Nephron progenitor cell (in vitro differentiated cells): ENCODE measurements at places on chromosomes 6 and 20.
A peak's percentile ranks its signal among the peaks of the same experiment; 100 is the strongest.

- H3K27ac ChIP-seq = no peak overlapping the region
- no peaks in the 10 kb centered on the region for H3K36me3 ChIP-seq
- no peak overlapping the region for H3K4me3 ChIP-seq
- H3K4me1 ChIP-seq = no peaks in the 10 kb centered on the region
- H3K27me3 ChIP-seq = peaks cover 13% of the 10 kb centered on the region
Observed at GRCh38 chr6:40762981-40763380, 175.8 kb upstream of the LRFN2 start.

- H3K4me1 ChIP-seq = no peaks in the 10 kb centered on the region
- peaks cover 34% of the 10 kb centered on the region for H3K36me3 ChIP-seq
- peaks cover 4% of the 10 kb centered on the region for H3K27me3 ChIP-seq
- no peak for DNase-seq
- no peak overlapping the region for H3K4me3 ChIP-seq
- no peak overlapping the region for H3K27ac ChIP-seq
Observed at GRCh38 chr20:35120012-35120701, 27.0 kb downstream of the EDEM2 start.

DNA sequence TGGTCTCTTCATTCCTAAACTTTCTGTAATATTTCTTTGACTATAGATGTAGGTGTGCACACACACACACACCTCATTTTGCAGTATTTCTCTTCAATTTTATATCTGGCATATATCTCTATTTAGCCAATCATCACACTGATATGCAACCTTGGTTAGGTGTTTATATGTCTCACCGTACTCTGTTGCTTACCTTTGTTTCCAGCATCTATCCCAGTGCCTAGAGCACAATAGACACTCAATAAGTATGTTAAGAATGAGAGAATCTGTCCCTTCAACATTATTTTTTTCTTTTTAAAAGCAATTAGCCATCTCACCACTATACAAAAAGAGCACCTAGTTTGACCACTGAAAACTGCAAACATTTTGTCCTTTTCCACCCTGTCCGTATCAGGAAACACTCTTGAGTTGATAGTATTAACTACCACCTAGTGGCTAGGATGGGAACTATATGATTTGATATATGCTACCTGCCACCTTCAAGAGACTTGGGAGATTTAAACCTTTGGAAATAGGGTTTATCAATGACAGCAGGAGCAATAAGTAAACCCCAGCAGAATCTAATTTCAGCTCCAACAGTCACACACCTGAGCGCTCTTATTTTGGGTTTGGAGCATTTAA lies 48.7 kb upstream of the RSPO3 start:
- H3K4me3 ChIP-seq = no peak overlapping the region
- H3K27ac ChIP-seq = no peak overlapping the region
- H3K36me3 ChIP-seq = peaks cover 23% of the 10 kb centered on the region
- no peak for DNase-seq
- peaks cover 5% of the 10 kb centered on the region for H3K4me1 ChIP-seq

GRCh38 chr20:17783671-17784070 lies 83.9 kb downstream of the BANF2 start:
- peaks cover 22% of the 10 kb centered on the region for H3K4me1 ChIP-seq
- no peak overlapping the region for H3K27ac ChIP-seq
- H3K4me3 ChIP-seq = no peak overlapping the region
- DNase-seq = no peak
- no peaks in the 10 kb centered on the region for H3K27me3 ChIP-seq
- H3K36me3 ChIP-seq = peaks cover 5% of the 10 kb centered on the region

DNA sequence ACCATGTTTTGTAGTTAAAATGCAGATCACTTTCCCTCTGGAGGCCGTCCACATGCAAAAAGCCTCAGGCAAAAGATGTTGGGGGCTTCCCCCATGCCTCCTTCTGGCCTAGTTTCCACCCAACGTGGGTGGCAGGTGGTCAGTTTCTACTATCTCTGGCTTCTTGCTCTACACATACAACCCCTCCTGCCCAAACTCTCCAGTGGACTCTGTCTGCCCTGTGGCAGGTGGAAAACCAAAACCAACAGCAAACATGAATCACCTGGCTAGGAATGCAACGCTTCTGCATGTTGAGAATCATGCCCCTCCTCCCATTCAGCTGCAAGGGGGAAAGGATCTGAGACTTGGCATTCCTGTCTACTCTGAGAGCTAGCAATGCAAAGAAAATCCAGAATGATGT lies 94.8 kb downstream of the MBOAT1 start:
- peak overlapping the region; percentile 90 for H3K27ac ChIP-seq
- no peaks in the 10 kb centered on the region for H3K27me3 ChIP-seq
- peaks cover 20% of the 10 kb centered on the region for H3K36me3 ChIP-seq
- peak overlapping the region; percentile 23 for H3K4me3 ChIP-seq
- H3K4me1 ChIP-seq = peaks cover 91% of the 10 kb centered on the region

DNA sequence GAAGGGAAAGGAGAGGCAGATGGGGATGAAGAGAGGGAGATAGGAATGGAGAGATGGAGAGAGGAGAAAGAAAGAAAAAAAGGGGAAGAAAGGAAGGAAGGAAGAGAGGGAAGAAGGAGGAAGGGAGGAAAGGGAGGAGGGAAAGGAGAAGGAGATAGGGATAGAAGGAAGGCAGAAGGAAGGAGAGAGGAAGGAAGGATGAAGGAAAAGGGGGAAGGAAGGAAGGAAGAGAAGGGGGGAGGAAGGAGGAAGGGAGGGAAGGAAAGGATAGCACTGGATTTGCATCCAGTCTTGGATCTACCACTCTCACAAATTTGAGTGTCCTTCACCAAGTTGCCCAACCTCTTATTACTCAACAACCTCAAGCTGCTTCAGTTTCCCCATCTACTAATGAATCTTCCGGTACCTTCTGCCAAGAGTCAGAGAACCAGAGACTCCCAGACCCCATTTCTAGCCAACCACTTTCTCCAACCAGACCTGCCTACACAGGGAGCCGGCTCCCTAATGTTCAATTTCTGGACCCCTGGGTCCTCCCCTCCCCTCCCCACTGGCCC lies 79.7 kb upstream of the FOXP4 start:
- peaks cover 88% of the 10 kb centered on the region for H3K27me3 ChIP-seq
- no peak overlapping the region for H3K27ac ChIP-seq
- H3K4me3 ChIP-seq = no peak overlapping the region

- no peaks in the 10 kb centered on the region for H3K4me1 ChIP-seq
- H3K36me3 ChIP-seq = no peaks in the 10 kb centered on the region
- no peak for DNase-seq
- no peak overlapping the region for H3K4me3 ChIP-seq
- no peaks in the 10 kb centered on the region for H3K27me3 ChIP-seq
- H3K27ac ChIP-seq = no peak overlapping the region
Observed at GRCh38 chr20:15986690-15987089, 586.6 kb downstream of the KIF16B start.

DNA sequence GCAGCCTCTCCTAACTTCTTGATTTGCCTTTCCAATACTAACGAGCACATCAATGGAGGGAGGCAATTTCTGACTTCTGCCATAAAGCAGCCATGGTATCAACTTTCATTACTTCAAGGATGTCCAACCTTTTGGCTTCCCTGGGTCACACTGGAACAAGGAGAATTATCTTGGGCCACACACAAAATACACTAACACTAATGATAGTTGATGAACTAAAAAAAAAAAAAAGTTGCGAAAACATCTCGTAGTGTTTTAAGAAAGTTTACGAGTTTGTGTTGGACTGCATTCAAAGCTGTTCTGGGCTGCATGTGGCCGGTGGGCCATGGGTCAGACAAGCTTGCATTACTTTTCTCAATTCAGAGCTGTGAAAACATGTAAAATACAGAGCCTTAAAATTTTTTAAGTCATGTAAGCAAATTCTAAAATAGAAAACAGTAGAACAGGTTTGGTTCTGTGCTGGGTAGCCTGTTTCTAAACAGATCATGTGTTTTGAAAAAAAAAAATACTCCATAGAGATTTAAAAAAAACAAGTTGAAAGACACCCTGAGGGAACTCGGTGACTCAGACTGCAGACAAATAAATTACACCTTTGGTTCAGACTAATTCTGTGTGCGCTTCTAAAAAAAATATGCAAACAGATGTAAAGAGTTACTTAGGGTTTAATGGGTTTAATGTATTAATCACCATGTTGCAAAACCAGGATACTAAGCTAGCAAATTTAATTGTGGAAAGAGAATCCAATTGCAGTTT lies 43.6 kb upstream of the SLC22A23 start:
- H3K4me1 ChIP-seq = peaks cover 57% of the 10 kb centered on the region
- H3K27me3 ChIP-seq = peaks cover 7% of the 10 kb centered on the region
- H3K27ac ChIP-seq = no peak overlapping the region
- H3K4me3 ChIP-seq = peak overlapping the region; percentile 15
- no peaks in the 10 kb centered on the region for H3K36me3 ChIP-seq

DNA sequence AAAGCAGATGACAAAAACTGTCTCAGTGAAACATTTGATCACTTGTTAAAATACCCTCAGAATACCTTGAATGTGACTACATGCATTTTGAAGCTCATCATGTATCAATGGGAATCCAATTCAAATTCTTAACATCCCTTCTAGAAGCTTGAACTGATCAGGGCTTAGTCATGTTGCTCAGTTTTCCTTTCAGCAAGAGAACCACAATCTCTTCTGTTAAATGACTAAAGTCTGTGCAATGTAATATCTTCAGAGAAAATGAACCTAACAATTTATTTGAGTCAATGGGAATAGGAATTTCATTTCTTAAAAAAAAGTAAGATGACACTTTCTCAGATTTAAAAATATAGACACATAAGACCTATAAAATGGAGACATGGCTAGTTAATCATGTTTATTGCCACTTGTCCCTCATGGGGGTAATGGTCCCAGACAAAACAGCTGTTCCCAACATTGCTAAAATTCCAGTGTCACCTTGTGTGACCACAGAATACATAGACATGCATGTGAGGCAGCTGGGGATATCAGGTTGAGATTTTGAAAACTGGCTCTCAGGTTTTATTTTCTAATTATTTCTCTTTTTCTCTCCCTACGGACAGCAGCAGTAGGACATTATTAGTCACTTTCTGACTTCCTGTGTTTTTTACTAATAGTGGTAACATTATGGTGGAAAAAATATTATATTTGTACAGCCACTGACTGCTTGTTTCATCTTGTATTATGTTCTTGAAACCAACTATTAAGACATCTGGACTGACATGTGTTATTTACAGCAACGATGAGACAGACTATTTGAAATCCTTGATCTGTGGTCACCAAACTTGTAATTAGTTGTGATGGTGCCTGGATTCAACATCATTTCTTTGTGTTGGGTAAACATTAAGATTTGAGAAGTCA lies 192.5 kb downstream of the COL9A1 start:
- no peak for DNase-seq
- H3K4me3 ChIP-seq = no peak overlapping the region
- H3K27ac ChIP-seq = no peak overlapping the region
- H3K4me1 ChIP-seq = peaks cover 12% of the 10 kb centered on the region
- H3K27me3 ChIP-seq = peaks cover 6% of the 10 kb centered on the region

DNA sequence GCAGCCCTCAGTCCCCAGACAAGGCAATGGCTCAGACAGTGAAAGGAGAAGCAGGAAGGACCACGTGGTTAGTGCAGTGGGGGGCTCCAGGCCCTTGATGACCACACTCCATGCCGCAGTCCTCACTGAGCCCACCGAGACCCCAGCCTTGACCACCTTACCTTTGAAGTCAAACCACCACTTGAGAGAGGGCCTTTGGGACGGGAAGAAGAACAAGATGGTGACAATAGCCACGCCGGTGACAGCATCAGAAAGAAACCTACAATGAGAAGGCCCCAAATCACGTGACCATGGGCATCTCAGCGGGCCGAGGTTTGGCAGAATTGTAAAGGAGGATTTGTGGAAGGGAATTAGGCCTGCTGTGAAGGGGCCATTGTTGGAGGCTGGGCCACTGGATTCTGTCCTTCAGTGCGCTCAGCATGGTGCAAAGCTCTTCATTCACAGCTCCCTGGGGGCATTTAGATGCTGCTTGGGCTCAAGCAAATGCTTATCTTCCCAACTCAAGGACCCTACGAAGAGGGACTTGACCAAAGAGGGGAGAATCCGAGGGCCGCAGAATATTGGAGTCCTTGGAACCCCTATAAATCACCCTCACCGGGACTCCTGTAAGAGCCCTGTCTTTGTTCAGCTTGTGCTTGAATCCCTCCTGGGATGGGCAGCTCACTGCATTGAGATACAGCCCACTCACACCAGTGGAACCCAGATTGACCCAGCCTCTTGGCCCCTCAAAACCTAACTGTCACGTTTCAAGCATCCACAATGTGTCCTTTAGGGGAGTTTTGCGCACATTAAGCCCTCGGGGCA lies 33.2 kb upstream of the OCSTAMP start:
- no peaks in the 10 kb centered on the region for H3K27me3 ChIP-seq
- peaks cover 14% of the 10 kb centered on the region for H3K36me3 ChIP-seq
- no peaks in the 10 kb centered on the region for H3K4me1 ChIP-seq
- no peak overlapping the region for H3K4me3 ChIP-seq
- DNase-seq = no peak

GRCh38 chr20:60802676-60803075 lies 449.4 kb upstream of the CDH4 start:
- DNase-seq = no peak
- H3K27ac ChIP-seq = no peak overlapping the region
- no peaks in the 10 kb centered on the region for H3K27me3 ChIP-seq
- no peaks in the 10 kb centered on the region for H3K36me3 ChIP-seq
- H3K4me1 ChIP-seq = peaks cover 31% of the 10 kb centered on the region

DNA sequence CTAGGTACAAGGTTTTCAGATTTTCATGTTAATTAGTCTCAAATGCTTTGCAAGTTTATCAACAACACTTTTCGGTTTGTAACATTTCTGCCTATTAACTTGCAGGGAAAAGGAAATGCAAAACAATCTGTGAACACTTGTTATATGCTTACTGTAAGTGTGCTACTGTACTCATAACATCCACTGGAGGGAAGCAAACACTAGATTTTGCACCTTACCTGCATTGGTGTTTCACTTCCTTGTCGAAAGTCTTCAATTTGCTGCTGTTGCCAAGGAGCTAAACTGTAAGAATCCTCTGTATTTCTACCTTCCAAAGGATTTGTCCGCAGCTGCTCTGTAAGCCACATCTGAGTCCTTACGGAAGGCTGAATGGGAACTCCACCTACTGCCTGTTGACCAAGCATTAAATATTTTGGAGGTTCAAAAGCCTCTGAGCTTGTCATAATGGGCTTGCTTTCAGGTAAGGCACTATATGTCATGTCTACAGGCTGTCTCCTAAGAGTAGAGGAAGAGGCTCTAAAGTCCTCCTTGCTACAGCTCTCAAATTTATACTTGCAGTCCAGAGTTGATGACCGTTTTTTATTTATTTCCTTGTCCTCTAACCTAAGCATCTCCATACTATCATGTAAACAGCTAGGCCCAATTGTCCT lies 17.3 kb downstream of the PLN start:
- H3K27ac ChIP-seq = no peak overlapping the region
- no peaks in the 10 kb centered on the region for H3K27me3 ChIP-seq
- H3K4me1 ChIP-seq = no peaks in the 10 kb centered on the region
- H3K4me3 ChIP-seq = no peak overlapping the region

GRCh38 chr6:133990321-133990720 lies 37.3 kb downstream of the TBPL1 start:
- no peak overlapping the region for H3K27ac ChIP-seq
- H3K36me3 ChIP-seq = peaks cover 23% of the 10 kb centered on the region
- H3K4me1 ChIP-seq = no peaks in the 10 kb centered on the region
- H3K27me3 ChIP-seq = no peaks in the 10 kb centered on the region

- H3K27me3 ChIP-seq = peaks cover 4% of the 10 kb centered on the region
- DNase-seq = no peak
- H3K27ac ChIP-seq = no peak overlapping the region
Observed at GRCh38 chr20:48725555-48725991, 102.2 kb downstream of the PREX1 start.
